ENCODE measurements at places on chromosomes 3 and 15.

DNA sequence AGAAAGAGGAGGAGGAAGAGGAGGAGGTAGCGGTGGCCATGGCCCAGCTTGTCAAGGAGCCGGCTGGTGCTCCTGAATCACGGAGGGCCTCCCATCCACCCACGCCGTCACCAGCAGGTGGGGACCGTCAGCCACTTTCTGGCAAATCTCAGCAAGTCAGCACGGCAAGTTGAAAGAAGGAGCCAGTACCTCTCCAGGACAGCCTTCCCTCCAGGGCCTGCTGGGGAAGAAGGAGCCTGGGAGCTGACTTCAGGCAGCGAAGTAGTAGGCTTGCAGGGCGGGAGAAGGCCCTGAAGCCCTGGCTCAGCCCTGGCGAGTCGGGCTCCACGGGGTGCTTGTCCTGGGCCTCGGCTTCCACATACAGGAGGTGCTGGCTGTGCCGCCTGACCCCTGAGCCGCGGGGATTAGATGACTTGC, 99.2 kb upstream of the TRPM1 start:
- DNase-seq: no peak

- DNase-seq: no peak
Measured at GRCh38 chr3:123584284-123584987, 417 bp downstream of the HACD2 start.

- DNase-seq: no peak
Measured at GRCh38 chr3:161745741-161746140, 249.1 kb downstream of the OTOL1 start.

DNA sequence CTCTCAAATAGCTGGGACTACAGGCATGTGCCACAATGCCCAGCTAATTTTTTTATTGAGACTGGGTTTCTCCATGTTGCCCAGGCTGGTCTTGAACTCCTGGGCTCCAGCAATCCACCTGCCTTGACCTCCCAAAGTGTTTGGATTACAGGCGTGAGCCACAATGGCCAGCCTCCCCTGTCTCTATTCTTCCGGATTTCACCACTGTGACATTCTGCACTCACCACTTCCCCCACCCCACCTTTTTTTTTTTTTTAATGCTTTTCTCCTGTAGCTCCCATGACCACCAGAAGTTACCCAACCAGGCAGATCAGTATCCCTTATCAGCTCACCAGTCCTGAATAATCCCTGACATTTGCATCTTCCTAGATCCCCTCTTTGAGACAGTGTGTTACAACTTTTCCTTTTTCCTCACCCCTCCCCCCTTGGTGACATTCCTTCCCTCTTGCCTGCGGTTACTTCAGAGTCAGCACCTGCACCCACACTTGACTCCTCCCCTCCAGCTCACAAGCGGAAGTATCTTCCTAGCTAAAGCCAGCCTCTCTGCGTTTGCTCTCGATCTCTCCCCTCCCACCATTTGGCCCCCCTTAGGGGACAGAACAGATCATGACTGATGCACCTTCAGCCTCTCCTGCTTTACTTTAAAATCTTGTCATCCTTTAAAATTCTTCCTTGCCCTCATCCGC, 13.5 kb upstream of the ZNF592 start:
- no peak for DNase-seq

DNA sequence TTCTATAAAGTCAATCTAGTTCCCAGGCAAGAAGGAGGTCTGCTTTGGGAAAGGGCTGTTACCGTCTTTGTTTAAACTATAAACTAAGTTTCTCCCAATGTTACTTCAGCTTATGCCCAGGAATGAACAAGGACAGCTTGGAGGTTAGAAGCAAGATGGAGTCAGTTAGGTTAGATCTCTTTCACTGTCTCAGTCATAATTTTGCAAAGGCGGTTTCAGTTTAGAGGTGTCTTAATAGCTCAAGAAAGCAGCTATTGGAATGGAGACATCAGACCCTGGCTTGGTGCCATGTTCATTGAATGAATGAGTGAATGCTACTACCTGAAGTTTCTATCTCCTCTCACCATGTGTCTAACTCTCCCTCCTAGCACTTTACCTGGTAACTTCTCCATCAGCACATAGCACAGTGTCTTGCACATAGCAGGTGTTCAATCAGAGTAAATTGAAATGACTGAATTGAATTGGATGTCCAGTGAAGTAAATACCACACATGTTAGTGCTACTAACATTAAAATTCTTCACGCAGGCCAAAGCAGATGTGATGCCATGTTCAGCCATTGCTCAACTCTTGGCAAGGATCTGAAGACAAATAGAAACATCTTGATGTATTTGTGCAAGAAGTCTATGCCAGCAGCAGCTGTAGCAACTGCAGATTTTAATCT, 28.2 kb downstream of the CLEC3B start:
- no peak for DNase-seq

DNA sequence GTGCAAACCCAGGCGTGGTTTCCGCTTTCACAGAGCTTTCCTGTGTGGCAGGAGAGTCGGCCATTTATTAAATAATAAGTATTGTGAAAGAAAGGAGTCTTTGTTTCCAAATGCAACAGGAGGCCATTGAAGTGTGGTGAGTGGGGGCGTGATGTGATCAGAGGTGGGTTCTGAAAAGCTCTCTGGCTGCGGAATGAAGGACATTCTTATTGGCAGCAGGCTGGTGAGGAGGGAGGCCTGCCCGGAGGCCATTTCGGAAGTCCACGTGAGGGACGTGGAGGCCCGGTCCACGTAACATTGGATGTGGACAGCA, 11.1 kb downstream of the ARNT2 start:
- DNase-seq: no peak

GRCh38 chr3:56406826-56407515, 61.3 kb downstream of the ERC2 start:
- no peak for DNase-seq

GRCh38 chr15:96273317-96274086, 57.0 kb upstream of the NR2F2 start:
- DNase-seq: no peak

- DNase-seq: no peak
Measured at GRCh38 chr15:43943511-43943910, 116.7 kb downstream of the WDR76 start.

DNA sequence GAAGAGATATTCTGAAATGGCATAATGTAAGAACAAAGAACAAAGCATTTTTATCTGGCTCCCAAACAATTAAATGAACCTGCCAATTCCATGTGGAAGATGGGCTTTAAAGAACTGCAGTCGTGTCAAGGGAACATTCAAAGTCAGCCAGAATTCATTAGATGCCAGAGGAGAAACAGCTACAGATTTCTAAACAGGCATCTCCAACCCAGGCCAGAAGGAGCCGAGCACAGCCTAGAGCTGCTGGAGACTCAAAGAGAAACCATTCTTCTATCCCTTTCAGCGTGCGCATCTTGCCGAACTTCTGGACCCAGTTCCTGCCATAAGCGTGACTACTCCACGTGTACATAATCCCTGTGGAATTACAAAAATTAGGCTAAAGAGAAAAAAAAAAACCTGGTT, 60.4 kb downstream of the MB21D2 start:
- no peak for DNase-seq

GRCh38 chr3:20324664-20325478, 138.9 kb upstream of the SGO1 start:
- DNase-seq: no peak

DNA sequence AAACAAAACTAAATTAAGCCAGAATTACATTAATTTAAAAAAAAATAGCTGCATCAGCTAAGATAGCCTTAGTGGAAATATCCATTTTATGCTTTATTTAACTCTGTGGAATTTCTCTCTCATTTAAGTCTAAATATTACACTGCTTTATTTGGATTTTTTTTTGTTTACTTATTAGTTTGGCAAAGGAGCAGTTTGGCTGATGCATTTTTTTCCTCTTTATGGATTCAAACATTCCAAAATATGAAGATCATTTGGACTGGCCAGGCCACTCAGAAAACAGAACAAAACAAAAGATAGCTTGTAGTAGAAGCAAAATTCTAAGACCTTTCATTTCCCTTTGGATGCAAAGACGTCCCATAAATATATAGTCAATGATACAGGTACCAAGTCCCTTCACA, 707.3 kb upstream of the UBE2E2 start:
- no peak for DNase-seq

DNA sequence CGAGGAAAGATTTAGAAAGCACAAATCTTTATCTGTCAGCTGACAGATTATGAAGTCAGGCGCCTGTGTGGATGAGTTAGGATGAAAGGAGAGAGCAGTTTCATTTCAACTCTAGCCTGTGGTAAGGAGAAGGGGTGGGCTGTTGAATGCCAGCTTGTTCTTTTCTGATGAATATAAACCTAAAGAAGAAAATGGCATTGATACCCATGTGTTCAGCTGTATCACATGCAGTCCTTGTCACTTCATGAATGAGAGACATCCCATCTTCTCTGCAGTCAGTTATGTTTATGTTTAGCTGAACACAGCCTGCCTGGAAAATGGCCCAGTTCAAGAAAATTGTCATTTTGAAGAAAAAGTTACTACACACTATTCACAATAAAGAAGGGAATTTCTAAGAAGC, 345.7 kb upstream of the RBMS3 start:
- no peak for DNase-seq

GRCh38 chr3:149957361-149958125, 13.2 kb downstream of the PFN2 start:
- DNase-seq: no peak

DNA sequence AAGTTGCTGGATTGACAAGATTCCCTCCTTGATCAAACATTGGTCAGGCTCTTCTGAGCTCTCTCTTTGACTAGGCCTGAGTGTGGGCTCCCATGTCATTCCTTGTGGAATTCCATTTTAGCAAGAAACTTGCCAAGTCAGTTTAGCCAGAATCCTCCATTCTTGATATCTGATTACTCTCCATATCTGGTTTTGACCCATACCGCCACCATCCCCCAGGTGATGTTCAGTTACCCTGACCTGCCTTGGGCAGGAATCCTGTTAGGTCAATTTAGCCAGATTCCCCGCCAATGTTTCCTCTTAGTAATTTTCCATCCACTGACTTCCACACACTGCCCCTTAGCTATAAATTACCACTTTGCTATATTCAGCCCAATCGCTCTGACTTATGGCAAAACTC, 1.0 kb upstream of the PCCB start:
- DNase-seq: no peak

- DNase-seq: peak; percentile 40
Measured at GRCh38 chr3:182486463-182486862, 306.8 kb upstream of the ATP11B start.

GRCh38 chr15:49610157-49610918, 10.3 kb downstream of the FAM227B start:
- no peak for DNase-seq

GRCh38 chr15:101177866-101178265, 74.0 kb downstream of the CHSY1 start:
- DNase-seq: no peak

Measured in NCI-H446 treated with DMSO at 0.1 percent for 48 hours (cell line).